PC-9 (cell line): ENCODE measurements at places on chromosomes 2 and 18. TPM values are rescaled to one million over a fixed set of nuclear protein-coding genes. Genes with fewer than 3 reads are reported as not detected.

The SPEG gene
- 46.8 and 55.8 TPM in 2 replicates for total RNA-seq

The DLX2 gene
- 0.65 and 0.76 TPM in 2 replicates for total RNA-seq

The MYO1B gene
- 48.5 and 55.0 TPM in 2 replicates for total RNA-seq

The ARPC2 gene
- 228 and 273 TPM in 2 replicates for total RNA-seq

The DPP10 gene
- not detected in 2 replicates for total RNA-seq

The OSR1 gene
- total RNA-seq = 6.4 and 6.9 TPM in 2 replicates

The IGFBP5 gene
- 5.5 and 10.0 TPM in 2 replicates for total RNA-seq

The EIF2AK2 gene
- total RNA-seq = 39.8 and 61.2 TPM in 2 replicates

The GREB1 gene
- total RNA-seq = 0.20 and 0.37 TPM in 2 replicates

The KCNJ3 gene
- not detected in 2 replicates for total RNA-seq

The ZNF513 gene
- 4.1 and 4.5 TPM in 2 replicates for total RNA-seq

GRCh38 chr2:55223958-55224760 lies 7.9 kb downstream of the CLHC1 start:
- 0 out of 2 replicates have a peak, but pooled peaks cover 5% of the 10 kb centered on the region for H3K4me1 ChIP-seq
- H3K27ac ChIP-seq = no peak overlapping the region
- H3K4me3 ChIP-seq = peak overlapping the region; percentile 53; the same call in 1 of the 2 replicates
- H3K27me3 ChIP-seq = no peaks in the 10 kb centered on the region
- DNase-seq = no peak
- peaks cover 9% of the 10 kb centered on the region; the same call in 1 of the 2 replicates for H3K36me3 ChIP-seq

- no peak overlapping the region for H3K4me3 ChIP-seq
- no peaks in the 10 kb centered on the region for H3K4me1 ChIP-seq
- DNase-seq = no peak
- H3K27me3 ChIP-seq = no peaks in the 10 kb centered on the region
- no peaks in the 10 kb centered on the region for H3K36me3 ChIP-seq
- no peak overlapping the region for H3K27ac ChIP-seq
These were observed 358.2 kb upstream of the UBE2E3 start for GRCh38 chr2:180621941-180622918.

GRCh38 chr18:75745147-75745546 lies 317.6 kb upstream of the SMIM21 start:
- no peaks in the 10 kb centered on the region for H3K36me3 ChIP-seq
- no peak overlapping the region for H3K27ac ChIP-seq
- H3K4me3 ChIP-seq = no peak overlapping the region
- peaks cover 36% of the 10 kb centered on the region for H3K27me3 ChIP-seq

GRCh38 chr2:197239434-197239833 lies 71.1 kb downstream of the ANKRD44 start:
- H3K4me3 ChIP-seq = no peak overlapping the region
- no peaks in the 10 kb centered on the region for H3K4me1 ChIP-seq
- no peaks in the 10 kb centered on the region for H3K27me3 ChIP-seq
- no peak overlapping the region for H3K27ac ChIP-seq

DNA sequence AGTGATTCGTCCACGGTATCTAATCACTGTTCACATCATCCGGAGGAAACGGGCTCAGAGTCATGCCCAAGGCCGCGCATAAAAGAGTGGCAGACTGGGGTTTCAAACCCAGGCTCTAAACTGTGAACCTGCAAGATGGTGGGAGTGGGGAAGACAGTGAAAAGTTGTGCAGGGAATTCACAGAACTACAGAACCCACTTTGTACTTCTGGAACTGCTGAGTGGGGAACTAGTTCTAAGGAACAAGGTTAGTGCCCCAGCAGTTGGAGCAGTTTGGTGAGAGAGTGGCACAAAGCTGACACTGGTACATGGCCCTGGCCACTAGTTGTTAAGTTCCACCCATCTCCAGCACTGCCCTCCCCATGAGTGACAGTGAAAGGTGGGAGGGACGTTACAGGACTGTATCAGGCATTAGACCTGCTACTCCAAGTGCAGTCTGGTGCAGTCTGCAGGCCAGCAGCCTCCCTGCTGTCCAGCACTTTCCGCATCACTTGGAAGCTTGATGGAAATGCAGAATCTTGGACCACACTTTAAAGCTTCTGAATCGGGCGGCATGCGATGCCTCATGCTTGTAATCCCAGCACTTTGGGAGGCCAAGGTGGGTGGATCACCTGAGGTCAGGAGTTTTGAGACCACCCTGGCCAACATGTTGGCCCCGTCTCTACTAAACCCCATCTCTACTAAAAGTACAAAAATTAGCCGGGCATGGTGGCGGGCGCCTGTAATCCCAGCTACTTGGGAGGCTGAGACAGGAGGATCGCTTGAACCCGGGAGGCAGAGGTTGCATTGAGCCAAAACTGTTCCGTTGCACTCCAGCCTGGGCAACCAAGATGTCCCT lies 47.3 kb downstream of the C2orf42 start:
- H3K4me3 ChIP-seq = peak overlapping the region; percentile 66
- peak; percentile 41 for DNase-seq
- H3K27ac ChIP-seq = peak overlapping the region; percentile 86
- H3K27me3 ChIP-seq = no peaks in the 10 kb centered on the region
- no peaks in the 10 kb centered on the region for H3K36me3 ChIP-seq
- H3K4me1 ChIP-seq = peaks cover 27% of the 10 kb centered on the region

GRCh38 chr2:111948832-111949231 lies 50.4 kb downstream of the MERTK start:
- DNase-seq = no peak
- no peaks in the 10 kb centered on the region for H3K27me3 ChIP-seq
- peaks cover 28% of the 10 kb centered on the region for H3K4me1 ChIP-seq

DNA sequence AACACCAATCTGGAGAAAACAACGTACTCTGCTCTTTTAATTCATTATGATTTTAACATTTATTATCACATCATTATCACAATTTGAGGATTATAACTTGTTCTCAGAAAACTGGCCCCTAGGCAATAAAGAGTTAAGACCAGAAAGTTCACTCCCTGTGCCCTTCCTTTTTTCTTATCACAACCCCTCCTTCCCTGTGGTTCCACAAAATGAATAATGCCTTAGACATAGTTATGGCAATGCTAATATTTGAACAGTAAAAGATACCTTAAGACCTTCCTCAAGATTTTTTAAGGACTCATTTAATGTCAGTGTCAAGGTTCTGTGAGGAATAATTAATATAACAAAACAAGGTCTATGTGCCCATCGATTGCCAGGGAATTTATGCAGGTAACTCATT lies 596.2 kb downstream of the ARHGAP15 start:
- DNase-seq = no peak
- no peak overlapping the region for H3K4me3 ChIP-seq
- no peak overlapping the region for H3K27ac ChIP-seq

- peaks cover 21% of the 10 kb centered on the region for H3K4me1 ChIP-seq
- 0 out of 2 replicates have a peak, but pooled peaks cover 5% of the 10 kb centered on the region for H3K36me3 ChIP-seq
- no peak for DNase-seq
- no peaks in the 10 kb centered on the region for H3K27me3 ChIP-seq
- no peak overlapping the region for H3K4me3 ChIP-seq
These were observed 113.6 kb upstream of the MAP3K20 start for GRCh38 chr2:172962082-172962481.

- H3K36me3 ChIP-seq = no peaks in the 10 kb centered on the region
- no peak overlapping the region for H3K27ac ChIP-seq
- H3K27me3 ChIP-seq = no peaks in the 10 kb centered on the region
- DNase-seq = no peak
- H3K4me3 ChIP-seq = no peak overlapping the region
These were observed 74.1 kb downstream of the MAPK4 start for GRCh38 chr18:50633992-50634391.

- H3K27ac ChIP-seq = peak overlapping the region; percentile 45
- DNase-seq = peak; percentile 33
- peaks cover 37% of the 10 kb centered on the region for H3K36me3 ChIP-seq
- H3K27me3 ChIP-seq = no peaks in the 10 kb centered on the region
- H3K4me3 ChIP-seq = no peak overlapping the region
These were observed 42.2 kb downstream of the CD302 start for GRCh38 chr2:159755788-159756187.

DNA sequence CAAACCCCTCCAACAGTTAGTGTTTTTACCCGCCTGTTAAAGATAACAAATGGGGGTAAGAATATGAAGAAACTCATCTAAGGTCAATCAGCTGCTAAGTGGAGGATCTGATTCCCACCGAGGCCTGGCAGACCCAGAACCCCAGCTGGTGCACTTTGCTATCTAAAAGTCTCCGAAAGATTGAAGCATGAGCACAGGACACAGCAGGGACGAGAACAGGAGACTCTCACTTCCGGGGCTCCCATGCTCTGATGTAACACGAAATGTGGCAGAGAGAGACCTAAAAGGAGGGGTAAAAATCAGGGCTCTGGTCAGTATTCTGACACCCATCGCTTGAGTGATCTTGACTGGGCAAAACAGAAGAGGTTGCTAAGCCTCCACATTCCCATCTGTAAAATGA lies 119.7 kb downstream of the PDCL3 start:
- H3K27ac ChIP-seq = no peak overlapping the region
- no peak for DNase-seq
- H3K36me3 ChIP-seq = no peaks in the 10 kb centered on the region
- H3K27me3 ChIP-seq = no peaks in the 10 kb centered on the region
- no peak overlapping the region for H3K4me3 ChIP-seq
- H3K4me1 ChIP-seq = no peaks in the 10 kb centered on the region

- peak within 1 kb of the TSS; percentile 95 for H3K27ac ChIP-seq
- 0 out of 2 replicates have a peak, but pooled peaks cover 6% of the 10 kb centered on the region for H3K36me3 ChIP-seq
- H3K4me1 ChIP-seq = peaks cover 33% of the 10 kb centered on the region
- DNase-seq = peak; percentile 95
- H3K4me3 ChIP-seq = peak within 1 kb of the TSS; percentile 99
- H3K27me3 ChIP-seq = no peaks in the 10 kb centered on the region
These were observed at the start of gene PTPN2 for GRCh38 chr18:12883684-12884405. TSS of gene PTPN2 (minus strand) at chr18:12884237. CDS start at chr18:12884141, 96 bp downstream.

- H3K27me3 ChIP-seq = no peaks in the 10 kb centered on the region
- H3K36me3 ChIP-seq = peaks cover 3% of the 10 kb centered on the region
- DNase-seq = peak; percentile 39
- peak overlapping the region; percentile 57 for H3K4me3 ChIP-seq
These were observed 2.0 kb downstream of the ITGA6 start for GRCh38 chr2:172429301-172429968.

- H3K27ac ChIP-seq = no peak overlapping the region
- DNase-seq = no peak
- H3K4me1 ChIP-seq = no peaks in the 10 kb centered on the region
- no peaks in the 10 kb centered on the region for H3K27me3 ChIP-seq
These were observed 260.6 kb upstream of the LINC00305 start for GRCh38 chr18:64409511-64409910.

DNA sequence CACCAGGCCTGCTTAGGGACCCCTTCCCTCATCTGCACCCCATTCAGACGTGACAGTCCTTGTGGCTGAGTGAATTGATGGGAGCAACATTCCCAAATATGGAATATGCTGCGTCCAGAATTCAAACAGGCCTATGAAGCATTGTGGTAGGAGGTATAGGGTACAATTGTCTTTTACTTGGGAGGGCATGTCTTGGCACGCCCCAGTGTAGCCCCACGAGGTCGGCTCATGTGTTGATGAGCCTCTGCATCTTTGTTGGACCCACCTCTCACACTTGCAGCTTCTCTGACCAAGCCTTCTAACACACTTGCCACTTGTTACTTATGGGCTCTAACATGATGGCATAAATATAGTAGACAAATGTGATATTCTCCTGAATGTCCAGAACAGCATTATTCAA lies 1.6 kb downstream of the TIMM21 start:
- no peaks in the 10 kb centered on the region for H3K27me3 ChIP-seq
- no peak for DNase-seq
- 0 out of 2 replicates have a peak, but pooled peaks cover 12% of the 10 kb centered on the region for H3K36me3 ChIP-seq

DNA sequence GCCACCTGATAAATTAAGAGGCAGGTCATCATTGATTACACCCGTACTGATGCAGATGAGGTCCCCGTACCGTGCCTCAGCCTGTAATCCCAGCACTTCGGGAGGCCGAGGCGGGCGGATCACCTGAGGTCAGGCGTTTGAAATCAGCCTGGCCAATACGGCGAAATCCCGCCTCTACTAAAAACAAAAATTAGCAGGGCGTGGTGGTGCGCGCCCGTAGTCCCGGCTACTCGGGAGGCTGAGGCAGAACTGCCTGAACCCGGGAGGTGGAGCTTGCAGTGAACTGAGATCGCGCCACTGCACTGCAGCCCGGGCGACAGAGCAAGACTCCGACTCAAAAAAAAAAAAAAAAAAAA lies 683 bp upstream of the ENOSF1 start:
- H3K4me1 ChIP-seq = peaks cover 8% of the 10 kb centered on the region; the same call in 1 of the 2 replicates
- peak overlapping the region; percentile 92 for H3K4me3 ChIP-seq
- DNase-seq = no peak
- H3K27me3 ChIP-seq = no peaks in the 10 kb centered on the region
- H3K27ac ChIP-seq = no peak overlapping the region
- no peaks in the 10 kb centered on the region; the same call in 1 of the 2 replicates for H3K36me3 ChIP-seq

- H3K27ac ChIP-seq = no peak overlapping the region
- no peaks in the 10 kb centered on the region for H3K36me3 ChIP-seq
- no peak for DNase-seq
- no peaks in the 10 kb centered on the region for H3K27me3 ChIP-seq
These were observed 5.0 kb downstream of the AP1S3 start for GRCh38 chr2:223832241-223832903.

DNA sequence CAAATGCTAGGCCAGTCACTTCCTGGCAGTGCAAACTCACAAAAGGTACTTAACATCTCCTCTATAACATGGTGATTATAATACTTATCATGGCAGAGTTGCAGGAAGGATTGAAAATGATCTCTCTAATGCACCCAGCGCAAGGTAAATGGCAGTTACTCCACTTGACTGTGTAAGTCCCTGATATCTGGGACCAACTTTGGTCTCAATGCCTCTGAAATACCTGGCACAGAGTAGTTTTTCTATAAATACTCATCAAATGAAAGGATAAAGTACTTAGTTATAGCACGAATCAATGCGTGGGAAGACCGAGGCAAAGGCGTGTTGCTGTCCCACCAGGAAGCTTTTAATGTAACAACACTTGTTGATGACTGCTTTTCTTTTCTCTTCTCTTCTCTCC lies 24.8 kb downstream of the LRRC30 start:
- H3K36me3 ChIP-seq = no peaks in the 10 kb centered on the region
- no peak overlapping the region for H3K4me3 ChIP-seq
- DNase-seq = no peak
- no peaks in the 10 kb centered on the region for H3K4me1 ChIP-seq
- no peak overlapping the region for H3K27ac ChIP-seq

- no peak overlapping the region for H3K27ac ChIP-seq
- H3K36me3 ChIP-seq = no peaks in the 10 kb centered on the region
- no peak overlapping the region for H3K4me3 ChIP-seq
- no peaks in the 10 kb centered on the region for H3K27me3 ChIP-seq
These were observed 210.9 kb upstream of the KLHL14 start for GRCh38 chr18:32983721-32984120.

GRCh38 chr2:161990741-161991140 lies 83.3 kb downstream of the DPP4 start:
- no peak overlapping the region for H3K27ac ChIP-seq
- H3K27me3 ChIP-seq = no peaks in the 10 kb centered on the region
- no peak for DNase-seq
- 0 out of 2 replicates have a peak, but pooled peaks cover 7% of the 10 kb centered on the region for H3K4me1 ChIP-seq
